CD4-positive, alpha-beta memory T cell (primary cell): ENCODE measurements at places on chromosomes 3 and 15.

DNA sequence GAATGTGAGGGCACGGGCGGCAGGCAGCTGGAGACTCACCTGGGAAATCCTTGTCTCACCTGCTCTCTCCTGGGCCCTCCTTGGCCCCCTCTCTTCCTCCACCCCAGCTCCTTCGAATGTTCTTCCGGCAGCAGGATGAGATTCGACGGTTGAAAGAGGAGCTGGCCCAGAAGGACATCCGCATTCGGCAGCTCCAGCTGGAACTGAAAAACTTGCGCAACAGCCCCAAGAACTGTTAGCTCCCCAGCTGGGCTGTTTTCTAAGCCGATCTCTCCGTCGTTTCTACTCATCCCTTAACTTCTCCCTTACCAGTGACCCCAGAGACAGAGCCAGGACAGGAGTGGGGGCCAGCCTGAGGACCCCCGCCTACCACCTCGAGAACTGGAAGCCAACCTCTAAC is 95.0 kb downstream of the ANP32A start:
- no peaks in the 10 kb centered on the region for H3K4me1 ChIP-seq
- H3K36me3 ChIP-seq = no peaks in the 10 kb centered on the region
- H3K4me3 ChIP-seq = no peak overlapping the region
- no peak overlapping the region for H3K27ac ChIP-seq
- no peak for DNase-seq

DNA sequence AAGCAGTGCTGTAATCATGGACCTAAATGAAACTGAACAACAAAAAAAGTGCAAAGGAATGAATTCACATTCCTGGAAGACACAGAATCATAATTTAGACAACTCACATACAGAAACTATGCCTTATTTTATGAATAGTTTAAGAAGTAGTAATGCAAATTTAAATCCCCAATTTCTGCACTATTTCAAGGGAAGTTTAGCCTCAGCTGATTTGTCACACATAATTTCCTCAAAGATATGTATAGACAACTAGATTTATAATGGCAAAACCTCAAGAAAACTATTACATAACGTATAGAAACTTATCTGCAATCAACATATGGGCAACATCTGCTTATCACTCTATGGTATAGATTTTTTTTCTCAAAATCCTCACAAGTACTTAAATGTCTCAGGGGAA is 7.8 kb upstream of the PTX3 start:
- H3K36me3 ChIP-seq = no peaks in the 10 kb centered on the region
- H3K4me3 ChIP-seq = no peak overlapping the region
- DNase-seq = no peak
- H3K27ac ChIP-seq = no peak overlapping the region
- H3K4me1 ChIP-seq = no peaks in the 10 kb centered on the region

DNA sequence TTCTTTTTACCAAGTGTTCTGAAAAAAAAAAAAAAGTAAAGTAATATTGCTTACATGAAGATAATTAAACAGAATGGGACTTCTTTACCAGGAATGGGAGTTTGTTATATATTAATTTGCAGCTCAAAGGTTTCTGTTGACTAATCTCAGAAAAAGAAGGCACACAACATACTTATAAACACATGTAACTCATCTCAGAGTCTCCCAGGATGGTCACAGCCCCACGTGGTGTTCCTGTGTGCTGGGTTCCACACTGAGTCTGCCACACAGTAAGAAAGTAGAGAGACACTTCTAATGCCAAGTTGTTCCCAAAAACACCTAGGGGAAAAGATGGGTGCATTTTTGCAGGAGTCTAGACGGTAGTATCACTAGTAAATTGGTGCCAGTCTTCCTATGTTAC is 116.7 kb upstream of the ICE2 start:
- H3K27ac ChIP-seq = no peak overlapping the region
- H3K4me3 ChIP-seq = no peak overlapping the region
- no peaks in the 10 kb centered on the region for H3K36me3 ChIP-seq
- no peak for DNase-seq

DNA sequence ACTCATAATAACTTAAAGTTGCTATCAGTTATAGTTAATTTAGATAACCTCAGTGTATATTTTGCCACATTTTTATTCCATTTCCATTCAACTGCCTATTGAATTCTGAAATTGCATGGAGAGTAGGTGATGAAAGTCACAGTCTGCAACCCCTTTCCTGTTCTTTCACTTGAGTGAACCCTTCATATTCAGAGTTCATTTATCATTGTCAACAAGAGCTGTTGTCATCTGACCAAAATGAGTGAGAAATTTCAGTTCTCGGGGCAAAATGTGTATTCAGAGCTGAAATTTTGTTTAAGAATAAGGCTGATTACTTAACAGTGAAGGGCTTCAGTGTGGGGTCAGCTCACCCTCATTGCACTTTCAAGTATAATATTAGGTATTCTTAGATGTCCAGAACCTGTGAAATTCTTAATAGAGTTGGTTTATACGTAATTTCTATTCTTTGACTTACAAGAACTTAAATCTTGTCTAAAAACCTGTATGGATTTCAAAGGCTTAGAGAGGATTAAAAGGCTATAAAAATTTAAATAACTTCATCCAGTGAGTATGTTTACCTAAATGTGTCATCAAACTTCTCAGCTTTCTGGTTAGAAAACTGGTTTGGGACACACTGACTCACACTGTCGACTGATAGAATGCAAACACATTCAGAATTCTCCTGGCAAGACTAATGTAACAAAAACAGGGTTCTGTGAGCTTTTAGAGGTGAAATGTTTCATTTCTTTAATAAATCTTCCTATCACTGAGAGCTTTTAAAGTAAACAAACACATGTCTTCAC is 92.2 kb downstream of the CMSS1 start:
- no peak for DNase-seq
- no peaks in the 10 kb centered on the region for H3K27me3 ChIP-seq
- H3K27ac ChIP-seq = no peak overlapping the region
- no peaks in the 10 kb centered on the region for H3K36me3 ChIP-seq
- H3K4me1 ChIP-seq = no peaks in the 10 kb centered on the region

DNA sequence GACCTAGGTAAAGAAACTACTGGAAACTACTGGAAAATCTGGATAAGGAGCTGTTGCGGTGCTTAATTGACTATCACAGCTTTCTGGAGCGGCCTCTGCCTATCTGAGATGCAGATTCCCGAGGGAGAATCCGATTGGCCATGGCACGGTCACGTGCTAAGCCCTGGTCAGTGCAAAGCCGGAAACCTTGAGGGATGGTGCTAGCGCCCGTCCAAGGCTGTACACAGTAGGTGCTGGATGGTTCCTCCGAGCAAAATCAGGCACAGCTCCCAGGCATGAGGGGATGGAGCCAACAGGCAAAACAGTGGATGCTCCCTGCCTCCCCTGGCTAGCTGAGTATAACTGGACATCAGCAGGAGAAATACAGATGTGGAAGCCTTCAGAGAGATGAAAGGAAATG is 238.7 kb upstream of the HES1 start:
- H3K27me3 ChIP-seq = no peaks in the 10 kb centered on the region
- no peaks in the 10 kb centered on the region for H3K36me3 ChIP-seq
- no peak overlapping the region for H3K4me3 ChIP-seq
- H3K4me1 ChIP-seq = no peaks in the 10 kb centered on the region
- H3K27ac ChIP-seq = no peak overlapping the region
- DNase-seq = no peak

DNA sequence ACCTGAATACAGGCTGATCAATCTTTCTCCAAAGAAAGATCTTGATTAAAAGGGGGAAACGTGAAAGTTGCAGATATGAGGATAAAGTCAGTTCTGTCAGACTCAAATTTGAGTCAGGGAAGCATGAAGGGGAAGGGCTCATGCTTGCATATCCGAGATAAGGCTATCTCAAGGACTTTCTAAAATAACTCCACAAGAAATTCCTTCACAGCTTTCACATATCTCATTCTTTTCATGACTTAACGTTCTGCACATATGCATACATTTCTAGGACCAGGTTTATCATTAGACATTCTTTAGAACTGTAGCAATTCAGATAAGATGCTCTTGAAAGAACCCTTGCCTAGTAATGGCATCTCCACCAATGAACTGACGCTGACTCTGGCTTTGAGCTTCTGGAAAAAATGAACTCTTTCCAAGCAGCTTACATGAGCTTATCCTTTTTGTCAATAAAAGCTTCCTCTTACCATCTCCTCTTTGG is 15.9 kb downstream of the SH3GL3 start:
- DNase-seq = no peak
- no peak overlapping the region for H3K27ac ChIP-seq
- H3K27me3 ChIP-seq = no peaks in the 10 kb centered on the region
- H3K36me3 ChIP-seq = no peaks in the 10 kb centered on the region
- no peaks in the 10 kb centered on the region for H3K4me1 ChIP-seq
- H3K4me3 ChIP-seq = no peak overlapping the region

GRCh38 chr15:58064082-58064979 is 1.2 kb downstream of the ALDH1A2 start:
- H3K4me1 ChIP-seq = peaks cover 8% of the 10 kb centered on the region
- H3K4me3 ChIP-seq = no peak overlapping the region
- DNase-seq = no peak
- peaks cover 17% of the 10 kb centered on the region for H3K27me3 ChIP-seq
- no peaks in the 10 kb centered on the region for H3K36me3 ChIP-seq

DNA sequence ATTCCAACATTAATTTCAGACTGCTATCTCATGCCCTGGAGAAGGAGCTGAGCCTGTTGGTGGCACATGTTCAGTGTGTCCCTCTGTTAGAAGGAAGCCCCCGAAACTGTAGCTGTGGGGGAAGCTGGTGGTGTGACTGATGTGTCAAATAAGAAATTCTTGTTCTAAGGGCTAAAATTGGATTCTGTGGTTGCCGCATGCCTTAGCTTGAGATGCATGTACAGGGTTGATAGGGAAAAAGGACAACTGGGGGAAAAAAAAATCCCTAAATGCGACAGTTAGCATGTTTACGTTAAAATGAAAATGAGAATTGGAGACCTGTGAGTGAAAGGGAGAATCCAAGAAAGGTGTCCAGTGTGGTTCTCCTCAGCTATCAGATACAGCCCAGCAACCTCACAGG is 58.6 kb downstream of the MED12L start:
- DNase-seq = no peak
- H3K4me1 ChIP-seq = no peaks in the 10 kb centered on the region
- H3K27ac ChIP-seq = no peak overlapping the region
- H3K36me3 ChIP-seq = no peaks in the 10 kb centered on the region
- H3K27me3 ChIP-seq = no peaks in the 10 kb centered on the region
- H3K4me3 ChIP-seq = no peak overlapping the region

GRCh38 chr3:32240159-32240545 is 1.7 kb downstream of the CMTM8 start:
- peak; percentile 48 for DNase-seq
- H3K27ac ChIP-seq = no peak overlapping the region
- no peaks in the 10 kb centered on the region for H3K36me3 ChIP-seq
- no peaks in the 10 kb centered on the region for H3K27me3 ChIP-seq

- no peak overlapping the region for H3K4me3 ChIP-seq
- peaks cover 7% of the 10 kb centered on the region for H3K36me3 ChIP-seq
- no peak overlapping the region for H3K27ac ChIP-seq
- no peaks in the 10 kb centered on the region for H3K4me1 ChIP-seq
Measured at GRCh38 chr3:107756649-107757048, 233.9 kb downstream of the BBX start.

DNA sequence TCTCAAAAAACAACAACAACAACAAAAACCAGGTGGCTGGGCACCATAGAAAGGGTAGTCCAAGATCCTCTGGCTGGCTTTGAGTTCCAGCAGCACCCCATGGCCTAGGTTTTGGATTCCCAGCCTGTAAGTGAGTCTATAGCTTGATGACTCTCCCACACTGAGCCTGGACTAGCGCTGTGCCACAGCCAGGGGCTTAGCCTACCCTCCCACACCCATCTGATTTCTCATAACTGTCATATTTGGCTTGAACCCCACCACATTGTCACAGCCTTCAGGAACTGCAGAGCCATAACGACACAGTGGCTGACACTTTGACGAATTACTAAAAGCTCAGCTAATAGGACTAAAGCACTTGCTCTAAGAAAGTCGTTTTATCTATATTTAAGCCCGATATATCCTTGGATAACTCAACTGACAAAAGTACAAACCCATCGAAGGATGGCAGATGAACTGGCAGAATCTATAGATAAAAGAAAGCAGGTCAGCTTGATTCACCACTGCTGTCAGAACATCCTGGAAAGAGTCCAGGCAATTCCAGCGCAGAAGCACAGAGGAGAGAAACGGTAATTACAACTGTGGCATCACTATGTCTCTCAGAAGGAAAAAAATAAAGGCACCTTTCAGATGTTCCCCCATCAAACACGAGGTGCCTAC is 62.1 kb downstream of the HOMER2 start:
- no peak overlapping the region for H3K4me3 ChIP-seq
- DNase-seq = no peak
- no peaks in the 10 kb centered on the region for H3K36me3 ChIP-seq

- H3K27ac ChIP-seq = no peak overlapping the region
- H3K4me3 ChIP-seq = no peak overlapping the region
- H3K4me1 ChIP-seq = no peaks in the 10 kb centered on the region
- H3K27me3 ChIP-seq = no peaks in the 10 kb centered on the region
- DNase-seq = no peak
- peaks cover 31% of the 10 kb centered on the region for H3K36me3 ChIP-seq
Measured at GRCh38 chr15:82838096-82838735, 28.8 kb downstream of the WHAMM start.

DNA sequence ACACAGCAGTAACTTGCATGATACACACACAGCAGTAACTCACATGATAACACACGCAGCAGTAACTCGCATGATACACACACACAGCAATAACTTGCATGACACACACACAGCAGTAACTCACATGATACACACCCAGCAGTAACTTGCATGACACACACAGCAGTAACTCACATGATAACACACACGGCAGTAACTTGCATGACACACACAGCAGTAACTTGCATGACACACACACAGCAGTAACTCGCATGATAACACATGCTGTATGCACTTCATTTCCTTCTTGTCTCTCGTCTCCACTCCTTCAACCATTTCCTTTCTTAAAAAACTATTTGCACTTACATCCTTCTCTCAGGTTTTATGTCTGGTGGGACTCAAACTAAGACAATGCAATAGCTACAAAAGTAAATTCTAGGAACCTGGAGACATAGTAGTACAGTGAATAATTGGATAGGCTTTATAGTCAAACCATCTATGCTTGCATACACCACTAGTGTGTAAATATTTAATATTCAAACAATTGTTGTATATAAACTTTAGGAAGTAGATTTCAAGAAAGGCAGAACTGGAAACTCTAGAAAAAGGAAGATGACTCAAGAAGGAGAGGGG is 130.8 kb downstream of the UACA start:
- no peak overlapping the region for H3K27ac ChIP-seq
- no peaks in the 10 kb centered on the region for H3K27me3 ChIP-seq
- no peak overlapping the region for H3K4me3 ChIP-seq
- DNase-seq = no peak
- no peaks in the 10 kb centered on the region for H3K36me3 ChIP-seq

DNA sequence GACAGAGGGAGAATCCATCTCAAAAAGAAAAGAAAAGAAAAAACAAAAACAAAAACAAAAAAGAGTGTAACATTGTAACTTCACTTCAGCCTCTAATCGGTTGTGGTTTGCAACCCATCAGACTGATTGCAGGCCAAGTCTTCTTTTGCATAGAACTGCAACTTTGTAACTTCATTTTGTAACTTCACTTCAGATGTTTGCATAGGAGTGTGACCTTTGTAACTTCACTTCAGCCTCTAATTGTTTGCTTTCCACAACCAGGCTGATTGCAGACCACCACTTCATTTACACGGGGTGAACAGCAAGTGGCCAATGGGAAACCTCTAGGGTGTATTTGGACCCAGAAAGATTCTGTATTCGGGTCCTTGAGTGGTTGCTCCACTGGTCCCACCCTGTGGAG is 79.1 kb upstream of the CHMP2B start:
- no peak for DNase-seq
- H3K27me3 ChIP-seq = no peaks in the 10 kb centered on the region
- no peaks in the 10 kb centered on the region for H3K4me1 ChIP-seq
